ENCODE measurements at places on chromosomes 6 and 20.

GRCh38 chr6:136113736-136114173, 136.4 kb downstream of the MTFR2 start:
- DNase-seq = peak; percentile 25

- DNase-seq = no peak
Measured at GRCh38 chr20:35702824-35703695, 3.9 kb downstream of the ROMO1 start.

- peak; percentile 74 for DNase-seq
Measured at GRCh38 chr20:57507477-57507876, 17.5 kb downstream of the CTCFL start.

DNA sequence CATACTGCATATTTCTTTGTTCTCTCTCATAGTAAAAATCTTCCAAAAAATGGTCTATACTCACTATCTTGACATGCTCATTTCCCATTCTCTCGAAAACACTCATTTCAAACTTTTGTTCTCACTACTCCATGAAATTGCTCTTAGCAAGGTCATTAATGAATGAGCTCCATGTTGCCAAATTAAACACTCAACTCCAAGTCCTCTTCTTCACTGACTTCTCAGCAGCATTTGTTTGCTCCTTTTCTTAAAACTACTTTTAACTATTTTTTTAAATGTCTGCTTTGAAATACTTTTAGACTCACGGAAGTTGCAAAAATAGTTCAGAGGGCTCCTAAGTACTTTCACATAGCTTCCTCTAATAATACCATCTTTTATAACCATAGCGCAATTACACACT, 274.0 kb upstream of the PREP start:
- DNase-seq = no peak

DNA sequence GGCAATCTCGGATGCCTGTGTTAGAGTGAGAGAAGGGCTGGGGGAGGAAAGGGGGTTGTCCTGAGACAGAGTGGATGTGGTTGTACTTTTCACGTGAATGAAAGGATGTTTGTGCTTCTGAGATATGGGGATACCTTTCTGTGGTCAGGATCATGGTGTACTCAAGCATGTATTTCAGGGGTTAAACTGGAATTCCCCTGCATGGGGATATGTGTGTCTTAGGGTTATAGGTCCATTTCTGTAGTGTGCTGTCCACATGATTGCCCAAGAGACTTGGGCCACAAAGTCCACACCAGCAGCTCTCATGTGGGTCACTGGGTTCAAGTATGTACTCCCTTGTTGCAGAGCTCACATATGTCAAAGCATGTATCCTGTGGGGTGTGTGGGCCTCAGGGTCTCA, 10.5 kb downstream of the SYNGAP1 start:
- DNase-seq = no peak

- no peak for DNase-seq
Measured at GRCh38 chr20:46104262-46104661, 13.9 kb upstream of the CD40 start.

GRCh38 chr20:64216036-64216435, 39.5 kb upstream of the PCMTD2 start:
- DNase-seq = no peak

DNA sequence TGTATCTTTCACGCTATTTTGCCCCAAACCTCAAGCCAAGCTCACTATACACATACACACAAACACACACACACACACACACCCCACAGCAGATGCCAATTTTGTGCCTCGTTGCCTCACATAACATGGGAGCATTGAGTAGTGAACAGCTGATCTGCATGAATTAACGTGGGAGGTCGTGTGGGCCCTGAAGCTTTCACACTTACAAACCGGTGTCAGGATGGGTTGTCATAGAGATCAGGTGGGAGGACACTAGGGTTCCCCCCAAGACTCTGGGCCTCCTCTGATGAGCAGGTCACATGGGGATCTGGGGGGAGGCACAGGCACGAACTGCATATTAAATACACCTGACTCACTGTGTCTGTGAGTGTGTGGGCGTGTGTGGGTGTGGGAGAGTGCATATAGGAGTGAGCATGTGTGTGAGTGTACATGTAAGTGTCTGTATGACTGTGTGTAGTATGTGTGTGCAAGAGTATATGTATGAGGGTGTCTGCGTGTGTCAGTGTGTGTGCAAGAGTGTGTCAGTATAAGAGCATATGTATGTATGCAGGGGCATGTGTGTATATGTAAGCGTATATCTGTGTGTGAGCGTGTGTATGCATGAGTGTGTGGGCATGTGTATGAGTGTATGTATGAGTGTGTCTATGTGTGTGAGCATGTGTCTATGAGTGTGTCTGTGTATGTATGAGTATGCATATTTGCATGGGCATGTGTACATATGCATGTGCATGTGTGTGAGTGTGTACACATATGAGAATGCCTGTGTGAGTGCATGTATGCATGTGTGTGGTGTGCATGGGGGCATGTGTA, 370.4 kb downstream of the PREX1 start:
- no peak for DNase-seq

Data from PC-3 (cell line).